ENCODE measurements at places on chromosomes 4 and X.
A peak's percentile ranks its signal among the peaks of the same experiment; 100 is the strongest.

- DNase-seq = no peak
Measured at GRCh38 chrX:51825436-51825835, 68.0 kb upstream of the MAGED1 start.

DNA sequence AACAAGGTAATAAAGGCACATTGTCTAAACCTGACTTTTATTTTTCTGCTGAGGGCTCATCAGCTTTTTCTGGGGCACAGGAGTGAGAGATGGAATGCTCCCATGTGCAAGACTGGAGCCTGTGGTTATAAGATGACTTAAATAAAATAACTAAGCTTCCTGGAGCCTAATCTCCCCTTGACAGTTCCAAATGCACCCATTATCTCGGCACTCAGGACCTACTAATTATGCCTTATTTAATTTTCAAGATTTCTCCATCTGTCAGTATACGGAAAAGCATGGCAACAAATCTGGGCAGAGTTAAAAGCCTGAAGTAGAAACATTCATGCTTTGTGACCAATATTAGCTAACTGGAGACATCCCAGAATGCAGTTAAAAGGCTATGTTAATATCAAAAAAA, 416.7 kb upstream of the TEX13C start:
- DNase-seq = peak; percentile 85

GRCh38 chr4:152528060-152528459, 7.8 kb downstream of the FBXW7 start:
- no peak for DNase-seq

DNA sequence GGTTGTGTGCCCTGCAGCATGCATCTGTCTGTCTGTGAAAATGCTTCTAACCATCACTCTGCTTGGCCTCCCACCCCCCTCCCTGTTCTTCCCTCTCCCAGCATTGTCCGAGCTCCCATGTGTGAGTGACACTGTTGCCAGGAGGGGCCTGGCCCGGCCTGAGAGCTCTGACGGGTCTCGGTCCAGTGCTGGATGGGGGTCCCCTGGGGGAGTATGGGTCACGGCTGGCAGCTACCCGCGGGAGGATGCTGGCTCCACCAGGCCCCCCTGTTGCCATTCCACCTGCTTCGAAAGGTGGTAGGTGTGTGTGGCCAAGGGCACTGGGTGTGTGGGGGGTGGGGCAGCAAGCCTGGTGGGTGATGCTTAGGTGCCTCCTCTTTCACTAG, 3.6 kb downstream of the NLGN3 start:
- no peak for DNase-seq

GRCh38 chrX:84224741-84225140, 36.7 kb upstream of the RPS6KA6 start:
- DNase-seq = no peak

GRCh38 chr4:157576671-157577217, 356.2 kb downstream of the GRIA2 start:
- DNase-seq = no peak

GRCh38 chr4:128130621-128131020, 69.5 kb downstream of the LARP1B start:
- DNase-seq = no peak

All from NCI-H524 treated with DMSO at 0.1 percent for 48 hours (cell line).